Adrenal gland (tissue), 19 donors: ENCODE measurements at places on chromosomes 6 and 20.
A peak's percentile ranks its signal among the peaks of the same experiment; 100 is the strongest.

- DNase-seq = no peak
Observed at GRCh38 chr20:21219686-21220085, 83.4 kb upstream of the XRN2 start.

DNA sequence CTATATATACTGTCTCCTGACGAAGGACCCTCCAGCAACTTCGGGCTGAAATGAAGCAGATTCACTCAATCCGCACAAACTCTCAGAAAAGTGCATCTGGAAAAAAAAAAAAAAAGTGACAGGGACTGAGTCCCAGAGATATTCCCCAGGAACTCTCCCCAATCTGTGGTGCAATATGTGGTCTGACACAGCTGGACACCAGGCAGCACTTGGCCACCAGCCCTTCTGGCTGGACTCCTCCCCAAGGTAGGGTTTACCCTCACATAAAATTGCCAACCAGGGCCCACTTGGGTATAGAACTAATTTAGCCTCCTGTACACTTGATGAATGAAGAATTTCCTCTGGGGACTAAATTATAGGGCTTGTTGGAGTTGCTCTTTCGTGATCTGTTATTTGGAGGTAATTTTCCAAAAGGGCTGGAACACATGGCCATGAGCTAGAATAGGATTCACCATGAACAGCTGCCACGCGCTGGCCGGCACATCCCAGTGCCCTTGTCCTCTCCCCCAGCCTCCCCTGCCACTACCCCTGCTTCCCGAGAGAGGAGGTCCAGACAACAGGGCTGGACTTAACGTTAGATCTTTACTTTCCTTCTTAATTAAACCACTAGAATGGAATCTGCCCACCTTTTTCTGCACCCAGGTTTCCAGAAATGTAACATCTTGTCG lies 379.2 kb downstream of the BMP2 start:
- DNase-seq = no peak

DNA sequence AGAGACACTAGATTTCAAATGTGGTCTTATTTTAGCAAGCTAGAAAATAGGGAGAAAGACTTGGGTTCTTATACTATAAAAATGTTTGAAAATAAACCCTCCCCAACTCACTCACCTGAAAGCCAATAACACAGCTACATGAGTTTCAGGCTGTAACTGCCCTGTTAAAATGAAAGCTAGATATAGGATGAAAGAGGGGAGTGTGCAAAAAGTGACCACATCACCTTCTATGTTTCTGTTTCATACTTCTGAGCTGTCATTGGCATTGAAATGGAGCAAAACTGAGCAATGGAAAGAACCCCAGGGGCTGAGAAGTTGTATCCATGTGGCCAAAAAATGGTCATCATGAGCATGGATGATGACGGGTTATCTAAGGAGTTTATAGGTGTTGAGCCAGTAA lies 148.1 kb upstream of the TENT5A start:
- DNase-seq = no peak

GRCh38 chr6:89098461-89098860 lies 17.9 kb downstream of the PNRC1 start:
- no peak for DNase-seq

- no peak for DNase-seq
Observed at GRCh38 chr6:70857387-70858077, 99.3 kb downstream of the B3GAT2 start.

- no peak for DNase-seq
Observed at GRCh38 chr6:128595544-128595943, 75.1 kb upstream of the PTPRK start.

- peak; percentile 18 for DNase-seq
Observed at GRCh38 chr20:57652606-57653545, 32.6 kb upstream of the ZBP1 start.

- peak; percentile 44 for DNase-seq
Observed at GRCh38 chr20:56411759-56412472, at the start of gene CASS4. Gene CASS4 (plus strand): TSS chr20:56412260. CDS start chr20:56412459, 199 bp downstream.
